ENCODE measurements at places on chromosomes 6 and 20.

DNA sequence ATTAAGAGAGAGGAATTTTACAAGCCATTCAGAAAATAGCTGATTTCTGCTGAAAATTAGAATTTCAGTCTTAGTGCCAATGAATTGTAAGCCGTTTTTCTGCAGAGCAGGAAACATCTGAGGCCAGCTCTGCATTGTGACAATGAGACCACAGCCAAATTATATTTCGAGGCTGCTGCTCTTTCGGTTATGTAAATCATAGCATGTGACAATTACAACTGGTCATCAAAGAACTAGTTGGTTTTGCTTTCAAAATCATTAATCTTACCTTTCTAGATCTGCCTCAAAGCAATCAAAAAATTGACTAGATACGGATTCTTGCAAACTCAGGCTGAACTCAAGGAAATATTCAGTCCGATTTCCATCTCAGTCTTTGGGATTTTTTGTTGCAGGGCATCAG is 33.4 kb upstream of the INSM1 start:
- no peak for DNase-seq

DNA sequence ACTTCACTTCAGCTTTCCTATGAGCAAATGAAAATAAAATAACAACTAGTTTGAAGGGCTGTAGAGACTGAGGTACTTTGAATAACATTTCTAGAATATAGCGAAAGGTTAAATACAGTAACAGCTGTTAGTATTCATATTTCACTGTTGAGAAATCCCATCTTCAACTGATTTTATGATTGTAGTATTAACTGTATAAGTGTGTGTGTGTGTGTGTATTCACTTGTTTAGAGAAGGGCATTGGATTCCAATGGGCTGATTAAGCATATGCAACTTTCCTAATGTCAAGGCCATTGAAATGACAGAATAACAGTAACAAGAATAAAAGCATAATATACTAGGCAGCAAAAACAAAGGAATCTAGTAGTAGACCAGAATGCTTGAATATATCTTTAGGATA is 957.5 kb upstream of the EPHA7 start:
- DNase-seq, result no peak

DNA sequence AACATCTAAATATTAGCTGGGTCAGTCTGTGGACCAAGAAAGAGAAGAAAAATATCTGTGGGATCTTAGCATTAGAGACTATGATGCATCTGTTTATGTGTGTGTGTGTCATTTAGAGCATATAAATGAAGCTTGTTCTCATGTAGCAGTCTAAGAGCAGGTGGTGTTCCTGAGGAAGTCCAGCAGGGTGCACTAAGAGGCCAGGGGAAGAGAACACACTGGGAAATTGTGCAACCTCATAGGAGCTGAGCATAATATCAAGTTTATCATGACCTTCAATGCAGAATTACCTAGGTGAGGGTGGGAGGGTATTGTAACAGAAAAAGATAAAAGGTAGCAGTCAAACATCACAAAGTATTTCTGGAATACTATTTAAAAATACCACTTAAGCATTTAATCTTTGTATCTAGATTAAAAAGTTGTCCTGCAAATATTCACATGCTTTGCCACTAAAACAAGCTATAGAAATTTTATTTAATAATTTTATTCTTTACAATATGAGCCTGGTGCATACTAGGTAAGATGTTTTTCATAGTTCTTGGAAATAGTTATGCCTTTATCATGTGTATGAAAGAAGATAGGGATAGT is 80.5 kb downstream of the SMPDL3A start:
- peak; percentile 63 for DNase-seq

- DNase-seq, result no peak
Observed at GRCh38 chr6:154705471-154706113, 27.6 kb upstream of the SCAF8 start.

- DNase-seq, result peak; percentile 70
Observed at GRCh38 chr6:75204217-75204958, 1.5 kb downstream of the COL12A1 start.
